ENCODE measurements at places on chromosomes 3 and 15.
A peak's percentile ranks its signal among the peaks of the same experiment; 100 is the strongest.

DNA sequence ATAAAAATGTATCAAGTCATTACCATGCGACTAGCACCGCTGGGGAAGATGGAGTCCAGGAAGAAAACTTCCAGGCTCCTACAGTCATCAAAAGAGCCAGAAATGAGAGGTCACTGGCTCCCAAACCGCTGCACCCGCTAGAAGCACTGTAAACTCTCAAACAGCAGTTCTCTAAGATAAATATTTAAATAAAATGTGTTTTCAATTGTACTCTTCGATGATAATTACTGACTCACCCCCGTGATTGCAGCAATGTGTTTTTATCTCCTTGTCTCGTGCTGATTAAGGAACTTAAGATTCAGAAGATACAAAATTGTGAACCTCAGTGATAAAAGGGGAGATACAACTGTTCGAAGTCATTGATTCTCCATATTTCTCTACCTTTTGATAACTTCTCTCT lies 45.8 kb upstream of the FOXP1 start:
- no peak for DNase-seq

DNA sequence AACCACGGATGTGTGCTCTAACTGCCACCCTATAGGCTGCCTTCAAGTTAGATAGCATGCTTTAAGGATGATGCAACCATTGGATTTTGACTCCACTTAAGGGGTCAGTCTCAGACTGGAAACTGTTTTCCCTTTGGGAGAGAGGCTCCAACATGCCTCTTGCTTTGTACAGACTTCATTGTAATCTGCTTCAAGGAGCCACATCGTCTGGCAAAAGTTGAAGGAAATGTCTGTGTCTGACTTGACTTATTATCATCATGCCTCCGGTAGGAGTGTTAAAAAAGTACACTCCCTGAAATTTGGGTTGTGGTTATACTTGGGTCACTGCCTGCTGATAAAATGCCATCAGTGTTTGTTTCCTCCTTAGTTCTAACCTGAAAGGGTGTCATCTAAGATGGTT lies 245.4 kb upstream of the CDIN1 start:
- DNase-seq, result no peak

DNA sequence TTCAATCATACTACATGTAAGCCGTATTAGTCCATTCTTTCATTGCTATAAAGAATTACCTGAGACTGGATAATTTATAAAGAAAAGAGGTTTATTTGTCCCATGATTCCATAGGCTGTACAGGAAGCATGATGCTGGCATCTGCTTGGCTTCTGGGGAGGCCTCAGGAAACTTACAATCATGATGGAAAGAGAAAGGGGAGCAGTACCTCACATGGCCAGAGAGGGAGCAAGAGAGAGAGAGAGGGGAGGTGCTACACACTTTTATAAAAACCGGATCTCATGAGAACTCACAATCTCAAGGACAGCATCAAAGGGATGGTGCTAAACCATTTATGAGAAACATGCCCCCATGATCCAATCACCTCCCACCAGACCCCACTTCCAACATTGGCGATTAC lies 14.3 kb upstream of the CLASP2 start:
- no peak for DNase-seq

GRCh38 chr15:79656151-79657000 lies 224.2 kb downstream of the MINAR1 start:
- no peak for DNase-seq

GRCh38 chr15:95327183-95327525 lies 1003.3 kb upstream of the NR2F2 start:
- no peak for DNase-seq

DNA sequence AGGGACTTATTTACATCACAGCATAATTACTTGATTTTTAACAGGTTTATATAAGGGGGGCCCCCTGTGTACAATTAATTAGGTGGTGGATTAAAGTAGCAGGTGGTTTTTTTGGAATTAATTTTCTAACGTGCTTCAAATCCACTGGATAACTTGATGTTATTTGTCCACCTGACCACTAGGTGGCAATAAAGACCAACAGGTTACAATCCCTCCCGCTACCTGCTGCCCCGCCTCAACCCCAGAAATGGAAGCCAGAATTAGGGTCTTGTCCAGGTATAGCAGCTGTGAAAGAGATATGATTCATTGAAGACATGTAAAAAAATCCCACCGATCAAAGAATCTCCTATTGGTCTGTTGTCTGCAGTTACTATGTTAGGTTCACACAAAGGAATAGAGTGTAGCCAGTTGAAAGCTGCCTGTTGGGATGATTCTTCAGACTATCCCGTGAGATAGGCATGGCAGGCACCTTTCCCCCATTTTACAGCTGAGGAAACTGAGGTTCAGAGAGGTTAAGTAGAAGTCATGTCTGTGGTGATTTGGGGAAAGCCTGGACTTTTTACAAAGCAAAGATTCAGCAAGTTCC lies 44.0 kb downstream of the MFSD1 start:
- DNase-seq, result peak; percentile 23

DNA sequence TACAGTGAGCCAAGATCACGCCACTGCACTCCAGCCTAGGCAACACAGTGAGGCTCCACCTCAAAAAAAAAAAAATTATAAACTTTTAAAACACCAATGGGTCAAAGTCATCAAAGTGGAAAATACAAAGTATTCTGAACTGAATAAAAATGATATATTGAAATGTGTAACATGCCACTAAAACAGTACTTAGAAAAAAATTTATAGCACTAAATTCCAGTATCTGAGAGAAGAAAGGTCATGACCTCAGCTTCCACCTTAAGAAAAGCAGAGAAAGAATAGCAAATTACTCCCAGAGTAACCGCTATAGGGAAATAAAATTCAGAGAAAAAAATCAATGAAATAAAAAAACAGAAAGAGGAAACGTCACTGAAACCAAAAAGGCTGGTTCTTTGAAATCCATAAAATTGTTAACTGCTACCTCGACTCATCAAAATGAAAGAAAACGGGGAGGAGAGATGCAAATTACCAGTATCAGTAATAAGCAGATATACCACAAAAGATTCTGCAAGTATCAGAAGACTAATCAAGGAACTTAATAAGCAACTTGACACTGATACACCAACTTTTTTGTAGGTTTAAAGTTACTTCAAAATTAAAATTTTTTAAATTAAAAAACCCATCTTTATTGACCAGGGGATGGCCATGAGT lies 20.8 kb downstream of the ATP13A3 start:
- no peak for DNase-seq

DNA sequence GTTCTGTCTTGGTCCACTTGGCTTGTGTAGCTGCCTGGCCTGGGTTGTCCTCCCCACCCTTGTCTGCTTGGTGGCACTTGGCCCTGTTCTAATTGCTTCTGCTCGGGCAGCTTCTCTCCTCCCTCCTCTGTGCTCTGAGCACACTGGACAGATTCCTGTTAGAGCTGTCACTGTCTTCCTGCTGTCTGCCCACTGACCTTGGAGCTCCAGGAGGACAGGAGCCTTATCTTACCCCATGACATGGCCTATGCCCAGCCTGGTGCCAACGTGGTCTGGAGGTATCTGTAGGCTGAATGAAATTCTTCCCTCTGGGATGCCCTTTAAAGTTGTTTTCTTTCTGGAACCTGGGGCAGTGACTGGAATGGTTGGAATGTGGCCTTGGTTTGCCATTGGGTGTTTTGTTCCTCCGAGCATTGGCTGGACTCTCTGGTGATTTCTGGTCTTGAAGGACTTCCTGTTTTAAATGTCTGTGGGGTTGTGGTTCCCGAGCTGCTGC lies 94.1 kb downstream of the FAM43A start:
- no peak for DNase-seq

DNA sequence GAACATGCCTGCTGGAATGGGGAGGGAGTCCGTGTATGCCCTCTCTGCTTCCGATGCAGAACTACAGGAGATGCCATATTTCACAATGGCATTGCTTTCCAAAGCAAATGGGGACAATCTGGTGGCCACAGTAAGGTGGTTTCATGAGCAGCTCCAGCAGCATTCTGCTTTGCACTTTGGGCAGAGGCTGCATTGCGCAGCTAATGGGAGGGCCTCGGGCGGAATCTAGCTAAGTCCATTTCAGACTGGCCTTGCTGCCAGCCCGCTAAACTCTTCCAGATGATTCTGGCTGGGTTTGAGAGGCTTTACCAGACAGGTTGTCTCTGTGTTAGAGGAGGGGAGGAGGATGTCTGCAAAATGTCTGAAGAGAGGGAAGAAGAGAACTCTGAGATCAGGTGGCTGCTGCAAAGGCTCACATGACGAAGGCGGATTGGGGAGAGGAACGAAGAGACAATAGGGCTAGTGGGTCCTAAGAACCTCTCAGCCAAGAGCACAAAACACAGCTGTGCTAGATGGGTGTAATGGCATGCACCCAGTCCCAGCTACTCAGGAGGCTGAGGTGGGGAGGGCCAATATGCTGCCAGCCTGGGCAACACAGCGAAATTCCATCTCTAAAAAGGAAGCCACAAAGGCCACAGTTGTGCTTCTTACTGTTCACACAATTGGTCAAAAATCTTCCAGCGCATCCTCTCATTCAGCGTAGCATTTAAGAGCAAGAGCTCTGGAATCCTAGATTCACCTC lies 63.7 kb downstream of the BDH1 start:
- DNase-seq, result no peak

All from NCI-H1048 (cell line).